ENCODE measurements at places on chromosomes 11 and 22.

DNA sequence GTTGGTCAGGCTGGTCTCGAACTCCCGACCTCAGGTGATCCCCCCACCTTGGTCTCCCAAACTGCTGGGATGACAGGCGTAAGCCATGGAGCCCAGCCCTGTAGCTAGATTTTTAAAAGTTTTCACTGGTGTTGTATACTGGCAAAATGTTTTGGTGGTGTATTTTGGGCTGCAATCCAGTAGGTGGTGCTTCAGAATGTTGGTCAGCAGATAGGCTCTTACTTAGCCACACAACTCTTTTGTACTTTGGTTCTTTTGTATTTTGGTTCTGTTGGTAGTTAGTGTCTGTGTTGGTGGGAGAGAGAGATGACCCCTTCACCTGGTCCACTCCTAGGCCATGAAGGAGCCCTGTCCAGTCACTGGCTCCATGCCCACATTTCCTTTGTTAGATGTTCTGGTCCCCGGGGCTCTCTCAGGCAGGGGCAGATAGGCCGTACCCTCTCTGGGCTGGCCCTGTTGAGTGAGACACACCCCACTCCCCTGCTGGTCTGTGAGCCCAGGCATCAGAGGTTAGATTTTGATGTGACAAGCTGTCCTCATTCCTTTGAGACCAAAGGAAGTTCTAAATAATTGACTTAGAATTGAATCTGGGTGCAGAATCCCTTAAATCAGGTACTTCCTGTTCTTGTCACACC, 123.8 kb downstream of the DDX10 start:
- DNase-seq: peak; percentile 11

- DNase-seq: no peak
Observed at GRCh38 chr22:44838316-44839016, 86.1 kb downstream of the ARHGAP8 start.

GRCh38 chr11:93370260-93370659, 39.7 kb downstream of the DEUP1 start:
- no peak for DNase-seq

DNA sequence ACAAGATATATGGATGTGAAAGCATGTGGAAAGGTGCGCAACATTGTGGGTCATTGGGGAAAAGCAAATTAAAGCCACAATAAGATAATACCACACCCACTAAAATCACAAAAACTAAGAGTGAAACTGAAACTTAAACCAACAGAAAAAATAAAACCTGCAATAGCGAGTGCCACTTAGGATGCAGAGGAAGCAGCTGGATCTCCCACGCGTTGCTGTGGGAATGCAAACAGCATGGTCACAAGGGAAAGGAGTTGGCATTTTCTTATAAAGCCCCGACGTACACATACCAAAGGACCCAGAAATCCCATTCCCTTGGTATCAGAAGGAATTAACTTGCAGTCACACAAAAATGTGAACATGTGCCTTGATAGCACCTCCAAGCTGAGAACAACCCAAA, 712.0 kb downstream of the TBC1D22A start:
- DNase-seq: no peak

GRCh38 chr11:94910779-94911178, 62.6 kb downstream of the CWC15 start:
- DNase-seq: no peak

DNA sequence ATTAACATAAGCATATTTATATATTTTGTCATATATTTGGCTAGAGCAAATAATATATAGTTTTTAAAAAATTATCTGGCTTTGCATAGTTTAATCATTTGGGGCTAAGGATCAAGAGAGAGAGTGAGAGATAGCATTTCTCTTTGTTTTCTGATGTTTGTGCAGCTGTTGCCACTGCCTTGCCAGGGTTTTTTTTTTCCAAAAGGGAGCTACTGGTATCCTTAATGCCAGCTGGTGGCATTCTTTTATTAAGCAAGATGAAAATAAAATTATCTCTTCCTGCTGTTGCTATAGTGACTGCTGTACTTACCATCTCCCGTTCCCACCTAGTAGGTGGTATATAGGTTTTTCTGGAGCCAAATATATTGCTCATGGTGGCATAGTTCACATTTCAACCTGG, 793.3 kb upstream of the ARHGAP42 start:
- no peak for DNase-seq

GRCh38 chr11:60838132-60838531, 3.8 kb upstream of the CCDC86 start:
- no peak for DNase-seq
